Ureter (tissue), 1 donor: ENCODE measurements at places on chromosomes 5 and 9. TPM values are rescaled to one million over a fixed set of nuclear protein-coding genes. Genes with fewer than 3 reads are reported as not detected.
A peak's percentile ranks its signal among the peaks of the same experiment; 100 is the strongest.

- no peak for DNase-seq
These were observed 18.8 kb upstream of the RPL26L1 start for GRCh38 chr5:172940268-172941066.

Gene HRCT1
- 7.2 TPM for total RNA-seq

- no peak for DNase-seq
These were observed 104.1 kb downstream of the TTLL11 start for GRCh38 chr9:121989010-121989409.

Gene PCDHB14
- total RNA-seq, result 6.8 TPM

GRCh38 chr9:129609486-129610212, 11.3 kb downstream of the C9orf50 start:
- peak; percentile 78 for DNase-seq

- DNase-seq, result no peak
These were observed 193.3 kb upstream of the SNX2 start for GRCh38 chr5:122581629-122582028.

- no peak for DNase-seq
These were observed 265.0 kb downstream of the MARCHF11 start for GRCh38 chr5:15914638-15915037.

- DNase-seq, result peak; percentile 81
These were observed 9.1 kb upstream of the KIF12 start for GRCh38 chr9:114108016-114108833.

DNA sequence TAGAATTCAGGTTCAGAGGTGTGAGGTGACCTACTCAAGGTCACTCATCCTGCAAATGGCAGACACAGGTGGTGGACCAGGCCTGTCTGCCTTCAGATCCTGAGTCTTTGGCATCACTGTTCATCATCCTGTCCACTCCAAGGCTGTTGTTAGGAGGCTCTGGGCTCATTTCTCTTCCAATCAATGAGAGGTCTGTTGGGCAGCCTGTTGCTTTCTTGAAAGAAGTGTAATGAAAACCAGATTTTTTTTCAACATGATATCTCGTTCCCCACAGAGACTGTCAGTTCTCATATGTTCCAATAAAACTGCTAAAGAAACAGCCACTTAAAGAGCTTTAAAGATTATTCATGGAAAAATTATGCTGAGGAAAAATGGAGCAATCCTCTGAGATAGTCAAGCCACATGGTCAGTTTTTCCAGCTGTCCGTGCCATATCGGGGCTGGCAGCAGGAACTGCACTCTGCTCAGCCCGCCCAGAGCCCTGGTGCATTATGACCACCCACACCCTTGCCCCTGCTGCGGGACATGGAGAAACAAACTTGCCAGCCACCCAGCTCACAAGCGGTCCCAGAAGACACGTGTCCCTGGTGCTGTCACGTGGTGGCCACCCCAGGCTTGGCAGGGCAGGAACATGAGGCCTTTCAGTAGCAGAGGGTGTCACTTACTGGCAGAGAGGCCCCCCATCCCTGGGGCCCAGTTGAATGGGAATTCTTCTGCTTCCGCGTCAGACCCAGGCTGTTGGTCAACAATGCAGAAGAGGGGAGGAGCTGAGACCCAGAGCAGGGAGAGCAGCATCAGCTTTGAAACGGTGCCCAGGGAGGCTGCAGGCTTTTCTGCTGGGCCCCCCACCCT, 63.7 kb upstream of the ANGPTL2 start:
- DNase-seq, result peak; percentile 82

DNA sequence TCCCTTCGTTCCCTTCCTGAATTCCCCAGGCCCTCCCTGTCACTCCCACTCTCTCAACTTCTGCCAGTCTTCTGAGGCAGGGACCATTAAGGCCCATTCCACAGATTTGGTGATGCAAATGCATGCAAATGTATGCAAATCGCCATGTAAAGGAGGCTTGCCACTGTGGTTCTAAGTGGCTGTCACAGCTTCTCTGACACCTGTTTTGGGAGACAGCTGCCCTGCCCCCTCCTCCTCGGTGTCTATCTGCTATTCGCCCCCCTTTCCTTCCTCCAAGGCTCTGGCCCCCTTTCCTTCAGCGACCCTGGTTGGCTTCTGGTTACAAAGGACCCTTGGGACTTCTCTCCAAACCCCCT, 10.5 kb upstream of the ARAP3 start:
- no peak for DNase-seq

DNA sequence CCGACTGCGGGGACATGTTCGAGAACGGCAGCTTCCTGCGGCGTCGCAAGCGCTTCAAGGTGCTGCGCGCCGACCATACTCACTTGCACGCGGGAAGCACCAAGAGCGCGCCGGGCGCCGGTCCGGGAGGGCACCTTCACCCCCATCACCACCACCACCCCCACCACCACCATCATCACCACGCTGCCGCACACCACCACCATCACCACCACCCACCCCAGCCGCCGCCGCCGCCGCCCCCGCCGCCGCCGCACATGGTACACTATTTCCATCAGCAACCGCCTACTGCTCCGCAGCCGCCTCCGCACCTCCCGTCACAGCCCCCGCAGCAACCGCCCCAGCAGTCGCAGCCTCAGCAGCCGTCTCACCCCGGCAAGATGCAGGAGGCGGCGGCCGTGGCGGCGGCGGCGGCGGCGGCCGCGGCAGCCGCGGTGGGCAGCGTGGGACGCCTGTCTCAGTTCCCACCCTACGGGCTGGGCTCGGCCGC, 514 bp downstream of the FOXB2 start:
- DNase-seq, result no peak

Gene DOK3
- 7.9 TPM for total RNA-seq

DNA sequence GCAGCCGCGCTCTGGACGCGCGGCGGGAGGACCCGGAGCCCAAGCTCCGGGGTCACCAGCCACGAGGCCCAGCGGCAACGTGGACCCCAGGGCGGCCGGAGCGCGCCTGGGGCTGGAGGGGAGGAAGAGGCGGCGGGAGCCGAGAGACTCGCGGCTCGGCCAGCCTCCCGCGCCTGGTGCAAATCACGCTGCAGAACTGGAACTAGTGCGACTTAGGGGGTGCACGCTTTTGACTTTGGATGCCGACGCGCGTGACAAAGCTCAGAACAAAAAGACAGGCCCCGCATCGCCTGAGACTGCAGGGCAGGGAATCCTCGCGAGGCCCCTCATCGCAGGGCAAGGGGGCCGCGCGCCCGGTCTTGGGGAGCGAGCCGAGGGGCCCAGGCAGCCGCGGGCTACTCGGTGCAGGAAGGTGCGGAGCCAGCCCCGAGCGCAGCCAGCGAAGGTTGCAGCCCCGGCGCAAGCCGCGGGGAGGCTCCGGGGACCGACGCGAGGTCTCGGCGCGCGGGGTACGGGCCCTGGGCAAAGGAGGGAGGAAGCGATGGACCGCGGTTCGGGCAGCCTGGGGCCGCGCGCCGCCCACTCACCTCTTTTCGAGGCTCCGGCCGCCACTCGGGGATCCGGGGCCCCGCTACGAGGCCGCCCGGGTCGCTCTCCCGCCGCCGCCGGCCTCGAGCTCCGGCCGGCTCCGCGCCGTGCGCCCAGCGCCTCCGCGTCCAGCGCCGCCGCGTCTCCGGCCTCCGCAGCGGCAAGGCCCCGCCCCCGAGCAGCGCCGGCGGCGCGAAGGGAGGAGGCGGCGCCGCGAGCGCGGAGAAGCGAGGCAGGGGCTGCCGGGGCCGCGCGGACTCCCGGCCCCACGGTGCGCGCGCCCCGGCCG, at the start of gene GOLM1:
GOLM1 (minus strand) TSS at position 735 of the 877 bp plus-strand sequence. CDS start 20,238 bp downstream, outside the sequence.
- peak; percentile 48 for DNase-seq

Gene PDE8B
- total RNA-seq, result 10.1 TPM

DNA sequence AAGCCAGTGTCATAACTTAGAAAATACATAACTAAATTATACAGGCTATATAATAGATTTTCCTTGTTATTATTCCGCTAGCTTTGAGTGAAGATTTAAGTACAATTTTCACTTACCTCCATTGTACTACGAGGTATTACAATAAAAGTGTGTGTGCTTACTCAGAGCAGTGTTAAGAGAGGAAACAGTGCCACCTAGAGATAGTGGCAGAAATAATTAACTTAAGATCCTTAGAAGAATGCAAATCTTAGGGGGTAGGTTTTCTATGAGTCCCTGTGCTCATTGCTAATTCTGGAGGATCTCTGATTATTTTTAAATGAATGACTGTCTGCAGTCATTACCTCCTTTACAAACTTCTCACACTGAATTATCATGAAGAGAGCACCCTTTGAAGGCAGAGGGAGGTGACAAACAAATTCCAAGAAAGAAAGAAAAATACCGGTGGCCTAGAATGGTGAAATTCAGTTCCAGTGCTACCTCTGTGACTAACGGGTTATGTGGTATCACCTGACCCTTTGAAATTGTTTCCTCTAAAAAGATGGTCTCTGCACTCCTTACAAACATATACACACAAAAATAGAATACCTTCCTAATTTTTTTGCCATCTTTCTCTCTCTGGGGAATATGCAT, 379.8 kb downstream of the TRIM36 start:
- no peak for DNase-seq
